NCI-H2029 treated with DMSO at 0.1 percent for 48 hours (cell line): ENCODE measurements at places on chromosomes 6 and 20.
A peak's percentile ranks its signal among the peaks of the same experiment; 100 is the strongest.

DNA sequence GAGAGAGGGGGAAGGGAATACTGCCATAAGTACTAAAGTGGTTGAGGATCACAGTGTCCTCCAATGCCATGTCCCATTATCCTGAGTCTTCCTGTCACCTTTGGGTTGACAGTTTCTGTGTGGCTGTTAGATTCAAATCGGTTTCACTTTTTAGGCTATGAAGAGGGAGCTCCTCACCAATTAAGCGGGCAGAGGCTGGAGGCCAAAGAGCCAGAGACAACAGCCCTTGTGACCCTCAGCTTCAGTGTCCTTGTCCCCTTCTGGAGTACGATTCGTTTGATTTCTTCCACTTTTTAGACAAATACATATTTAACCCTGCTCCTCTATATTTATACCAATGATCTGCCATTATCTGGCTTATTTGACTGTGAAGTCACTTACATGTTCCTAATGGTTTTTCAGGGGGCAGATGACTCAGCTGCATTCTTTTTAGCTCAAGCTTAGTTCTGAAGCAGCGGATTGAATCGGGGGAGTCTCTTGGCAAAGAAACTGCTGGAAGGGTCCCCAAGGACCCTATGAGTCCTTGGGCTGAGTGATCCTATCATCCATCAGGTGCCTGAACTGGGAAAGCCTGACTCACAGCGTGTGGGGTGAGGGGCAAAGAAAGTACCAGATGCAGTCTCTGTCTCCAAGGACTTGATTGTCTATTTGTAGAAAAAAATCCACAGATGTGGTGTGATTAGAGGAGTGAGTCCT lies 18.2 kb downstream of the FERMT1 start:
- DNase-seq: no peak

DNA sequence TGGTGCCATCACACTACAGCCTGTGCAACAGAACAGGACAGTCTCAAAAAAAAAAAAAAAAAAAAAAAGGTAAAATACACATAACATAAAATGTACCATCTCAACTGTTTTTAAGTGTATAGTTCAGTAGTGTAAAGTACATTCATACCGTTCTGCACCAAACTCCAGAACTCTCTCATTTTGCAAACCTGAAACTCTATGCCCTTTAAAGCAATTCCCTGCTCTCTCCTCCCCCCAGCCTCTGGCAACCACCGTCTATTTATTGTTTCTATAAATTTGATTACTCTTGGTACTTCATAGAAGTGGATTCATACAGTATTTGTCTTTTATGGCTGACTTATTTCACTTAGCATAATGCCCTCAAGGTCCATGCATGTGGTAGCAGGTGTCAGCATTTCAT lies 12.9 kb downstream of the RIPOR2 start:
- DNase-seq: no peak

DNA sequence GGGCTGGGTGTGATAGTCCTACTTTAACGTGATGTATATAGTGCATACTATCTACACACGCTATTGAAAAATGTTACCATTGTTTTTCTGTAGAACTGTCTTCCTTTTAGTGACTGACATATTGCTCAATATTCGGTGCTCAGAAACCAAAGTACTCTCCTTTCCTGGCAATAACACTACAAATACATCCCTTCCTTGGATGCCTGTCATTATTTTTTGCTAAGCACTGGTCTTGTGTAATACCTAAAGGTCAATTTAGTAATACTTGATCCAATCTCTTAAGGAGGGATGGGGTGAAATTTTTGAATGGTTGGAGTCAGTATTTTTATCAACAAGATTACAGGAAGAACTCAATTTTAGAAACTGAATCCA lies 23.9 kb downstream of the CNR1 start:
- DNase-seq: no peak

DNA sequence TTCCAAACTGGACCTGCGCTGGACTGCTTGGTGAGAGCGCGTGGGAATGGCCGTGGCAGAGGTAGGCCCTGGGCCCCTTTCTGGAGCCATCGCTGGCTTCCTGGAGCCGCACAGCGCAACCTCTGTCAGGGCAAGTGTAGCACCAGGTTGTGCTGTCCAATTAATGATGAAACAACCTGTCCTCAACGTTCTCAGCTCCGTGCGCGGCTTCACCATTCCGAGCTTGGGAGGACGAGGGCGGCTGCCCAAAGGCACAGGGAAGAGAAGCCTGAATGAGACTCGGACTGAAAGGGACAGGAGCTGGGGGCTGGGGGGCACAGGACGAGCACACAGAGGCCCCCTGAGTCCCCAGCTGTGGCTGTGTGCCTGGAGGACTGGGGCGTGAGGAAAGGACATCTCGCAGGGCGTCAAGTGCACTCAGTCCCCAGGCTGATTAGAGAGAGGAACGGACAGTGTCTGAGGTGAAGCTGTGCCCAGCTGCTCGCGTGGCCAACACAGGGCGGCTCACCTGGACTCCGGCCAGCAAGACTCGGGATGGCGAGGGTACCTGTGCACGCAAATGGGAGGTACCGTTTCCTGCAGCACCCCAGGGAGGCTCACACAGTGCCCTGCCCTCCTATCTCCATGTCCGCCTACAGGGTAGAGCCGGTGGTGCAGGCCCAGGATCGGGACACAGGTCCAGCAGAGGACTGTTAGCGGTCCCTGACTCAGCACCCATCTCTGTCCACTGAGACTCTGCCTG lies 403.3 kb downstream of the TAF4 start:
- no peak for DNase-seq

DNA sequence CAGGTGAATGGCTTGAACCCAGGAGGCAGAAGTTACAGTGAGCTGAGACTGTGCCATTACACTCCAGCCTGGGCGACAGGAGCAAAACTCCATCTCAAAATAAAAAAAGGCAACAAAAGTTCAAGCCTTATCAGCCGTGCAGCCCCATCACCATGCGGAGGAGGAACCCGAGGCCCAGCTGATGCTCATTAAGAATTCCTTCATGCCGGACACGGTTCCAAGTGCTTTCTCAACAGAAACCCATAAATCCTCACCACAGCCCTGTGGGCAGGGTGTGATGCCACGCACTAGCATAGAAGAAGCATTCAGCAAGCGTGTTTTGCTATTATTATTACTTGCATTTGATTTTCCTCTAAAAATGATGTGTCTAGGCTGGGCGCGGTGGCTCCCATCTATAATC lies 56.3 kb downstream of the PREX1 start:
- no peak for DNase-seq

GRCh38 chr20:36645353-36645752 lies 643 bp downstream of the SLA2 start:
- DNase-seq: no peak

- no peak for DNase-seq
Observed at GRCh38 chr6:17149571-17149970, 47.7 kb downstream of the STMND1 start.

DNA sequence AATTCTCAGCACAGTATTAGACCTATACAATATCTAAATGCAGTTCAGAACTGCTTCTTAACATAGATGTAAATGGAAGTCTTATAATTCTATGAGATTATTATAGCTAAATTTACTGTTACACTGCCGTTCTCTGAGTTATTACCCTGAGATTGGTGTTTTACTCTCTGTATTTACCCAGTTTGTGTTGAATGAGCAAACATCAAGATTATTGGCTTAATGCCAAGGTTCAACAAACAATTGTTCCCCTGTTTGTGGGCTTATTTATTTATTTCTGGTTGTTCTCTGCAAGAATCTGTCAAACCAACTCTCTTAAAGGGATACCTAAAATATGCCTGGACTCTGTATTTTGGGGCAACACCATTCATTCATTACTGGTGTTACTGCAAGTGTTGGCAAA lies 5.2 kb upstream of the STMND1 start:
- DNase-seq: peak; percentile 25

DNA sequence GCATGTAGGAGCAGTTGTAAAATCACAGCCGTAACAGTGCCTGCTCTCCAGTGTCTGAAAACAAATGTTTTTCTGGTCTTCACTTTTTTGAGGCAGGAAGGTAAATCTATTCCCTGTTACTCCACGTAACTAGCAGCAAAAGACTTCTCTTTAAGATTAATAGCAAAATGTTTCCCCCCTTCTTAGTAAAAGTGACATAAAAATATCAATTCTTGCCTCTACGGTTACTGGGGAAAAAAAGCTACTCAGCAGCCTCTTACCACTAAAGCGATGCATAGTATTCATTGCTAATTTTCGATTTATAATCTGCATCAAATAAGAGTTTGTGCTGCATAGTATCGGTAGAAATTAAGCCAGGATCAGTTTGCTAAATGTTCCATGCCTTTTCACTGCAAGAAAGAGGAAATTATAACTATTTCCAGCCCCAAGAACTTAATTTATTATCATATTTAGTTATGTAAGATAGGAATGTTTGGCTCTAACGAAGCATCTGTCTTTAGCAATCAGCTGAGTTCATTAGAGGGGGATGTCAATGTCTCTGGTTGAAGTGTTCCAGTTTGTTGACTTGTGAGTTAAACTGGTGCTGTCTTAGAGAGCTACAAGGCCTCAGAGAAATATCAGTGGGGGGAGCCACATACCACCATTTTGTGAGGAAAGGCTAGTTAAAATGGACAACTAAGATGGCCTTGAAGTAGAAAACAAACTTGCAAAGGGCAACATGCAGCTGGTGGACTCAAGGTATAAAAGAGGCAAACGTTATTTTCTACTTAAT lies 617 bp upstream of the TSPYL1 start:
- DNase-seq: peak; percentile 95

- DNase-seq: no peak
Observed at GRCh38 chr20:55160996-55161395, 685.6 kb downstream of the DOK5 start.

GRCh38 chr6:127894051-127894450 lies 6.8 kb downstream of the THEMIS start:
- no peak for DNase-seq

GRCh38 chr6:148747471-148748165 lies 788 bp downstream of the UST start:
- no peak for DNase-seq

DNA sequence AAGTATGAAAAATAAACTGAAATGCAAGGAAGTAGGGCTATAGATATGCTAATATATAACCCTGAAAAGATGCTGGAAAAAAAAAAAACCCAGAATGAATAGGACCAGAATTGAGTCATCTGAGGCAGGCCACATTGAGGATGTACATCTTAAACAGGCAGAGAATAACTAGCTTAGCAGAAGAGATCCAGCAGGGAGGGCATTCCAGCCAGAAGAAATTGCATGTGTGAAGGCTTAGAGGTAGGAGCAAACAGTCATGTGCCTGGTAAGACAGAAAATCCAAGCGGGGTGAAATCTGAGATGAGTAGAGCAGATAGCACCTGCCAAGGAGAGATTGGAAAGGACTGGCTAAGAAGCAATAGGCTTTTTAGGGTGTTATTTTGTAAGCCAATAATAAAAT lies 2.6 kb downstream of the COL19A1 start:
- DNase-seq: no peak

- peak; percentile 37 for DNase-seq
Observed at GRCh38 chr6:99282479-99283062, 66.9 kb downstream of the FAXC start.

- no peak for DNase-seq
Observed at GRCh38 chr20:41348430-41349172, 8.0 kb downstream of the LPIN3 start.

DNA sequence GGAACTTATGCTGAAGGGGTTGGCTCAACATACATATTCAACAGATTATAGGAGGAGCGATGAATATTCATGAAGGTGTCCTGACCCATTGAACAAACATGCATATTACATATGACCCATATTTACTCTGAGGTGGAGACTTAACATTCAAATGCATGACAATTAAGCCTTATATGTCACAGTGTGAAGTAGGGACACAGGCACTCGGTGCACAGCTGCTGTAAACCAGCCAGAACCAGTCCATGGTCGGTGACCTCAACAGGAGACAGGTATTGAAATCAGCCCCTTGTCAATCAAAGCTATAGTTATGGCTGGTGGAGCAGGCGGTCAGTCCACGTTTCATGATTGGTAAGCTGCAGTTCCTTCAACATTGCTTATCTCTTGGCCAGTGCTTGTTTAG lies 347.3 kb downstream of the THBS2 start:
- DNase-seq: no peak

DNA sequence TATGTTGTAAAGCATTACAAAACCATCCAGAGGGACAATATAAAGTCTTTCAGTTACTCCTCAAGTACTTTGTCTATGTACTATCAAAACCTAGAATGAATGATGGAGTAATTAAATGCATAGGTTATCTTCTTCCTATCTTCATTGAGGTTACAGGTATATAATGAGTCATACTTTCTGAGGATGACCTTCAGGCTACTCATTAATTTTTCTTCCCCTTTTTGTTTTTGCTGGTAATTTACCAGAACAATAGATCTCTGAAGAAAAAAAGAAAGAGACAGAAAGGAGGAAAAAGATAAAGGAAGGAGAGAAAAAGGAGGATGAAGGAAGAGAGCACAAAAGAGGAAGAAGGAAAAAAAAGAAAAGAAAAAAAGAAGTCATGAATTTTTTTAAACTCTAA lies 398.4 kb downstream of the TBC1D32 start:
- DNase-seq: no peak

- DNase-seq: no peak
Observed at GRCh38 chr6:52081237-52081636, 6.2 kb downstream of the PKHD1 start.

- no peak for DNase-seq
Observed at GRCh38 chr6:88459189-88459588, 293.0 kb upstream of the CNR1 start.

GRCh38 chr6:152637296-152638047 lies at the start of gene SYNE1:
Gene SYNE1 (minus strand): TSS chr6:152637362. CDS start chr6:152628331, 9,031 bp downstream.
- DNase-seq: no peak

- DNase-seq: no peak
Observed at GRCh38 chr6:138795809-138796603, at the start of gene ECT2L. Gene ECT2L (plus strand): TSS chr6:138796087. CDS start chr6:138813275, 17,188 bp downstream.

DNA sequence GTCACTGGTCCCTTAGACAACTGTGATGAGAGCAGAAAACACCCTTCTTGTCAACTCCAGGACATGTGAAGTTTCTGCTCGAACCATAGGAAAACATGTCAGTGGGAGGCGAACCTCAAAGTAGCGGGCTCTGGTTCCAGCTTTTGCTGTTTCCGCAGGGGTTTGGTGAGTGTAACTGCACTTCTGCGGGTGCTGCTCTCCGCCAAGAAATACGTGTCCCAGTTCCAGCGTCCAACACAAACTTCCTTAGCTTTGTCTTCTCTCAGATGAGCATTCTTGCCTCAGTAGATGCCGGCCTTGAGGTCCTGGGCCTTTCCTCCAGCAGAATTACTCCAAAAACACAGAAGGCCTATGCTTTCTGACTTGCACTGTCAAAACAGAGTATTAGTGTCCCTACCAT lies 156.3 kb downstream of the FNDC1 start:
- no peak for DNase-seq
